Coronary artery (tissue), 2 donors: ENCODE measurements at places on chromosomes 2 and 18.

DNA sequence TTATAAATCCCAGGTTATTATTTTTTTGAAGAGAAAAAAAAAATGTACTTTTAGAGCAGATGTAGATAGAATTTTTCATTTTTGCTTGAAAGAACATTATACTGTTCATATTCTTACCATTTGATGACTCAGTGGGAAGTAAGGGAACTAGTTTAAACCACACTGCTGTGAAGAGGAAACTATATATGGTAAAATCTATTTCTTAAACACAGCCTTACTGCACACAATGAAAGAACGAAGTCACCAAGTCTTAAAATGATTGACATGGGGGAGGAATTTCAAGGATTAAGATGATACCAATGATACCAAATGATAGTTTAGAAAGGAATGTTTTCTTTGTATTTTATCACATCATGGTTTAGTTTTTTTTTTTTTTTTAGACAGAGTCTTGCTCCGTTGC is 5.0 kb downstream of the ACTR2 start:
- no peak for DNase-seq

DNA sequence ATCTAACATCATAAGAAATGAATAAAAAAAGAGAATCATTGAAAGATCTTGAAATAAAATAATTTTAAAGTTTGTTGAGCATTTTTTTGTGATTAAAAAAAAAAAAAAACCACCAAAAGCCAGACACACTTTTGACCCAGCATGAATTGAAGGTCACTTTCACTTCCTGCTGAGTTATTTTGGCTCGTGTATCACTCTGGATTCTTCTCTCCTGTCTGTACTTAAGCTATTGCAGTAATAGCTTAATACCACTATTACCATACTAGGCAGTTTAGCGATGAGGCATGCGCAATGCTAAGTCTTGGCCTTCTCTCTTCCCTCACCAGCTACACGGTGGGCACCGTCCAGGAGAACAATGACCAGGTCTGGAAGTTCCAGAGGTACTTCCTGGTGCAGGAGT is 54.5 kb upstream of the SPP2 start:
- no peak for DNase-seq

GRCh38 chr2:230408244-230408842 is 7.7 kb upstream of the SP100 start:
- no peak for DNase-seq

- no peak for DNase-seq
These were observed 178.6 kb downstream of the SEPTIN10 start for GRCh38 chr2:109435066-109435690.

- no peak for DNase-seq
These were observed 15.4 kb upstream of the TET3 start for GRCh38 chr2:73969356-73969755.

GRCh38 chr18:37303009-37303408 is 262.6 kb downstream of the CELF4 start:
- no peak for DNase-seq

- DNase-seq: no peak
These were observed 7.1 kb upstream of the NAPG start for GRCh38 chr18:10518595-10519255.

DNA sequence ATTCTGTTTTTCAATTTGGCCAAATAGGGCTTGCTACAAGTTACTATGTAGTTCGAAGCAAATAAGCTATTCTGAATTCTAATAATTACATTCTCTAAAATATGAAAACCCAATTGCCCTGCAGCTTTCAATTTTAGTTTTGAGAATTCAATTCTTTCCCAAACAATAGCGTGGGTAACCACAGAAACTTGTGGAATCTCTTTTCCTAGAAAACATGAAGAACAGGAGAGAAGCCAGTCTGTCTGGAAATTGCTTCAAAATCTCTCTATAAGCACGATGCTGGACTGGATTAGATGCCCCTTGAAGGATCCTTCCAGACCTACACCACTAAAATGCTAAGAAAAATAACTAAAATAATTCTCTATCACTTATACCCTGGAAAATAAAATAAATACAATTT is 115.0 kb downstream of the THADA start:
- no peak for DNase-seq

DNA sequence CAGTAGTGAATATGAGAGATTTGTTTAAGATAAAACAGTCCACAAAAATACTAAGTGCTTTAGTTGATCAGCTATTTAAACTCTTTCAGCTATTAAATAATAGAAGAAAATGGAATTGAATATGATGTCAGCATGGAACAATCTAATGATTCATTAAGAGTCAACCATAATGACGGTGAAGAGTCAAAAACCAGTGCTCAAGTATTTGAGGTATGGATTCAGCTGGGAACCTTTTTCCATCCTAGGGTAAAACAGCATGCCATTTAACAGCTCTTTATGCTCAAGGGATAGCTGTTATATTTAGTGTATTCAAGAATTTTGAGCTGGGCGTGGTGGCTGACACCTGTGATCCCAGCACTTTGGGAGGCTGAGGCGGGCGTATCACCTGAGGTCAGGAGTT is 29.7 kb downstream of the CARF start:
- no peak for DNase-seq

GRCh38 chr2:219598308-219599078 is 836 bp downstream of the STK11IP start:
- no peak for DNase-seq

- DNase-seq: no peak
These were observed 162.3 kb downstream of the LAMA1 start for GRCh38 chr18:6955304-6955703.

DNA sequence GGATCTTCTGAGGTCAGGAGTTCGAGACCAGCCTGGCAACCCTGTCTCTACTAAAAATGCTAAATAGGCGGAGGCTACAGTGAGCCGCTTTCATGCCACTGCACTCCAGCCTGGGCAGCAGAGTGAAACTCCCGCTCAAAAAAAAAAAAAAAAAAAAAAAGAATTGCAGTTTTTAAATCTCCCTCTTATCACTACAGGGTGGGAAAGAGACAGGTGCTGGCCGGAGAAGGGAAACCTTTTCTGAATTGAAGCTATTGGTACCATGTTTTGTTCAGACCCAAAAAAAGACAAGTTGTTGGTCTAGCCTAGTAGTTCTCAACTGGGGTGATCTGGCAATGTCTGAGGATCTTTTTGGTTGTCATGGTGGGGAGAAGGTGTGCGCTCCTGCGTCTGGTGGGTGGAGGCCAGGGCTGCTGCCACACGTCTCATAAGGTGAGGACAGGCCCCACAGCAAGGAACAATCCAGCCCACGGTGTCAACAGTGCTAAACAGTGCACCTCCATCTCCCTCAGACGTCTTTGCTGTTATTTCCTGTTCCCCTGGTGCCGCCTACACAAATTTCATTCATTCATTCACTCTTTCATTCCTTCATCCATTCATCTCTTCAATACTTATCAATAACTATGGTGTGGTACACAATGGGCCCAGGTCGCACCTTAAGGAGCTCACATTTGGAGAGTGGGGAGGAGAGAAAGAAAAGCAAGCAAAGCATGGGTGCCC is 28.8 kb upstream of the ODC1 start:
- no peak for DNase-seq

GRCh38 chr2:120770641-120771040 is 35.0 kb downstream of the GLI2 start:
- no peak for DNase-seq

GRCh38 chr2:221130431-221130830 is 441.7 kb downstream of the EPHA4 start:
- DNase-seq: no peak

GRCh38 chr2:203720915-203721672 is 14.7 kb downstream of the CD28 start:
- no peak for DNase-seq

DNA sequence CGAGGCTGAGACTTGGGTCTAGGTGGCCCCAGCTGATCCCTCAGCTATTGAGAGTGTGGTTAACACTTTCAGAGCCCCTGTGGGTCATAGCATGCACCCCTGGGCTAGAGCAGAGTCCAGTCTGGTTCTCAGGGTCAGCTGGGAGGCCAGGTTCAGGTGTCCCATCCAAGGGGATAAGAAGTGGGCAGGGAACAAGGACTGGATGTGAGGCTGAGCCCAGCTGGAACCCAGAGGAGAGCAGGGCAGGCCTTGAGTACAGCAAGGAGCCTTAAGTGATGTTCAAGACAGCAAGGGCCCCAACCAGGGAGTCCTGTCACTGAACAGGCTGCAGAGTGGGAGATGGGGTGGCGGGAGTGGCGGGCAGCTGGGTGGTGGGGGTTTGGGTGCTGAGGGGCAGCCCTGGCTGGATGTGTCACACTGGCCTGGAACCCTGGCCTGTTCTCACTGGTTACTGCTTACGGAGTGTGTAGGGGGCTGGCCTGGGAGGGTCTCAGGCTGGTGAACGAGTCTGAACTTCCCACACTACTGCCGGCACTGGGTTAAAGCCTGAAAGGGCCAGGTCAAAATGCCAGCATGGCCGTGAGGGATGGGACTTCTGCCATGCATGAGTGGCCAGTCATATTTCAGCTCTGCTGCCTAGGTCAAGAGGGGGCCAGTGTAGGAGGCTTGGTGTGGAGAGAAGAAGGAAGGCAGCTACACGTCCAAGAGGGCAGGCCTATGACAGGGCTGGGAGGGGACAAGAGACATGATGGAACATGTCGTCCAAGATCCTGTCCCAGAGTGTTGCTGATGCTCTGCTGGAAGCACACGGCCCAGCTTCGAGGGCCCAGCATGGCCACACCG is 13.6 kb downstream of the TMEM185B start:
- no peak for DNase-seq

- no peak for DNase-seq
These were observed 36.3 kb downstream of the FBXO11 start for GRCh38 chr2:47869859-47870595.

DNA sequence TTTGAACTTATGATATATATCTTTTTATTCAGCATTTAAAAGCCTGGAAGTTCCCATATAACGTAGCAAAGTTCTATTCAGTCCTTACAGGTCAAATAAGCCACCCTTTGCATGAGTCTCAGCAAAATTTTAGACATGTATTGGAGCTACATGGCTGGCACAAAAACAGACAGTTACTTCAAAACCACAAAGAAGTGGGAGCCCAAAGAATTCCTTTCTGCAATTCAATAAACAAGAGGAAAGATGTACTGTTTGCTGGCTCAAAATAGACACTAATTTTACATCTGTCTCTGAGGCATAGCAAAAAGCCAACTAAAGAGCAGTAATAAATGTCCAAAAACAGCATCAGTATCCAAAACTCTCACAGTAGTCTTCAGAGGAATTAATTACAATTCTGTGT is 87.0 kb downstream of the ZEB2 start:
- DNase-seq: no peak

GRCh38 chr2:230661072-230661957 is 51.3 kb upstream of the CAB39 start:
- DNase-seq: no peak
